ENCODE measurements at places on chromosomes 7 and 10.
A peak's percentile ranks its signal among the peaks of the same experiment; 100 is the strongest.

- DNase-seq: no peak
These were observed 37.4 kb upstream of the ADGRA1 start for GRCh38 chr10:133050371-133050770.

GRCh38 chr7:134477954-134478353 lies 19.1 kb upstream of the AKR1B1 start:
- no peak for DNase-seq

DNA sequence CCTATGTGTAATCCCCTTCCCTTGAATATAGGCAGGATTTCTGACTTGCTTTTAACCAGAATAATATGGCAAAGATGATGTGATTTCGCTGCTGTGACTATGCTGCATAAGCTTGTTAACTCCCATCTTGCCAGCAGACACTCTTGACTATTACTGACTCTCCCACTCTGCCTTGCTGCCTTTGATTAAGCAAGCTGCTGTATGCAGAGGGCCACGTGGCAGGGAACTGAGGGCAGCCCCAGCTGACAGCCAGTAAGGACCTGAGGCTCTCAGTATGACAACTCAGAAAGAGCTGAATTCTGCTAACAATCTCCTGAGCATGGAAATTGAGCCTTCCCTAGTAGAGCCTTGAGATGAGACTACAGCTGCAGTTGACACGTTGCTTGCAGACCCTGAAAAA lies 279.4 kb upstream of the CACNA2D1 start:
- DNase-seq: no peak

GRCh38 chr7:107891636-107892366 lies 818 bp downstream of the DLD start:
- no peak for DNase-seq

- DNase-seq: no peak
These were observed 3.1 kb downstream of the DAGLB start for GRCh38 chr7:6444516-6445269.

DNA sequence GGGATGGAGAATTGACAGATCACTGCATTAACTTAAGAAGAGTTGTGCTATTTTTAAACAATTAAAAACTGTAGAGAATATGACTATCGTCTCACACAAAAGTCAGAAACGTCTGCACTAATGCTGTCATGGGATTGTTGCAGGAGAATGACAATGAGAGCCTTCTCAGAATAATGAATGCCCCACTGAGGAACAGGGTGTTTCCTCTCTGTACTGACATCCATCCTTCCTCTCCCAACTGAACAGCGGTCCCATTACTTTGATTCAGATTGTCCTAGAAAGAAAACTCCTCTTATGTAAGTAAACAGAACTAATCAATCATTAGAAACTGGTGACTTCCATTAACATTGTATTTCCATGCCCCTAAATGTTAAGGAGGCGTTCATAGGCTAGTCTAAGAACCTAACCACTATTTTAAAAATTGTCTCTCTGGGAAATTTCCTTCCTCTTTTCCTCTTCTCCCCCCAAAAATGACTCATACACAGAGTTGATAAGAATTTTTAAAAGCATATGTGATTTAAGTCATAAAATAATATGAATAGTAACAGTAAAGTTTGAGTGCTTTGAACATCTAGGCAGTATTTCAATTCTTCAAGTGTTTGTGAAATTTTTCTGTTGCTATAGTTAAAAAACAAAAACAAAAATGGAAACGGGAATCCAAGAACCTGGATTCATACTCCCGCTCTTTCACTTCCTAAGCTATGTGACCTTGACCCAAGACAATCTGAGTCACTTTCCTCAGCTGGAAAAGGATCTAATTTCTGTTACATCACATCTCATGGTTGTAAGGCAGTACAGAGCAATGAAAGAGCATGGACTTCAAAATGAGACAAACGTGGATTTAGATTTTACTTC lies 12.7 kb upstream of the MACC1 start:
- DNase-seq: no peak

GRCh38 chr10:44911081-44911540 lies at the start of gene TMEM72:
TMEM72 (plus strand) TSS chr10:44911337; CDS start chr10:44911513, 176 bp downstream.
- DNase-seq: no peak

DNA sequence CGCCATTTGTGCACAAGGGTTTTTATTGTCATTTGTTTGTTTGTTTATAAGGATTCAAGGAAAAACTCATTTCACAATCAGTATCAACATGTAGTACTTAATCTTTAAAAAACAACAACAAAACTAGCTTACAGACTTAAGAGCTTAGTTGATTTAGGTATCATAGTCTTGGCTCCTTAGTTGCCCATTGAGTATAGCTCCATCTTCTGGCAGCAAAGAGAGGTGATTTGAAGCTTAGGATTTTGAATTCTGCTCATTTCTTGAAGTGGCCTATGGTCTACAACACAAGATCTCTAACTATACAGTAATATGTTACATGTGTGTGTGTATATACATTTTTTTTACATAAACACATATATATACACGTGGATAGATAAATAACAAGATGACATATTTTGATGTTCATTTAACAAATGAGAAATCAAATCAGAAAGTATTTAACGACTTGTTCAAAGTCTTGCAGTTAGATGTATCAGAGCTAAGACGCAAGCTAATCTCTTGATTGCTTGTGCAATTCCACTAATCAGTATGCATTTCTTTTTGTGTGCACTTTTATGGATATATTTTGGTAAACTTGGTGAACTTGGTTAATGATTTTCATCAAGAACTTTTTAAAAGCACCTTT lies 307.3 kb downstream of the CAMK1D start:
- peak; percentile 29 for DNase-seq

GRCh38 chr7:129227646-129228578 lies 3.1 kb downstream of the AHCYL2 start:
- DNase-seq: no peak

- no peak for DNase-seq
These were observed 221.8 kb downstream of the HPSE2 start for GRCh38 chr10:99013885-99014284.

GRCh38 chr10:129035052-129035827 lies 431.8 kb upstream of the MGMT start:
- DNase-seq: no peak

DNA sequence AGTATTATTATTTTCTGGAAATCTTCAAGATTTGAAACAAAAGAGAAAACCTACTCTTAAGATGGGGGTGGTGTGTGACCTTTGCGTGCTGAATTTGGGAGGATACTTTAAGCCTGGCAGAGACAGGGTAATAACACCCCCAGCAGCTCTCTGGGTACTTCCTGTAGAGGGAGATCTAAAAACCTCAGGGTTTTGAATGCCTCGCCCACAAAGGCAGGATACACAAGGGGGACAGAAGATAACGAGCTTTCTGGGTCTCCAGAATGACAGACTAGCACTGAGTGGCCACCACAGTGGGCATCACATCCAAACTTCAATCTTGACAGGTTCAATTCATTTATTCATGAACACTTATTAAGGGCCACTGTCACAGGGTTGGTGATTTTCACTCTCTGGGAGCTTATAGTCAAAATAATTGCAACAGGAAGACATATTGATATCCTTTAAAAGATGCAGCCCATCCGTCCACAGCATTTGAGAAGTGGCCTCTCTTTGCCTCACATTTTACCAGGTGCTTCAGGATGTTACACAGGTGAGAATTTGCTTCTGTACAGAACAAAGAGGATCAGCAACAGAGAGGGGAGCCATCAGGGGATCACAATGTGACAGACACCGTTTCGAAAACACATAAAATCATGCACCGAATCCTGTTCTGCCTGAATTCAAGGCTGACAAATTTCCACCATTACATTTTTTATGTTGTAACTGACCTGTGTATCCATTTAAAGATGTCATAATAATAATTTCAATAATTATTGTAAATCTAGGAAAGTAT lies 14.3 kb downstream of the CPA1 start:
- DNase-seq: no peak

- DNase-seq: no peak
These were observed 42.4 kb upstream of the AGBL3 start for GRCh38 chr7:134943785-134944400.

DNA sequence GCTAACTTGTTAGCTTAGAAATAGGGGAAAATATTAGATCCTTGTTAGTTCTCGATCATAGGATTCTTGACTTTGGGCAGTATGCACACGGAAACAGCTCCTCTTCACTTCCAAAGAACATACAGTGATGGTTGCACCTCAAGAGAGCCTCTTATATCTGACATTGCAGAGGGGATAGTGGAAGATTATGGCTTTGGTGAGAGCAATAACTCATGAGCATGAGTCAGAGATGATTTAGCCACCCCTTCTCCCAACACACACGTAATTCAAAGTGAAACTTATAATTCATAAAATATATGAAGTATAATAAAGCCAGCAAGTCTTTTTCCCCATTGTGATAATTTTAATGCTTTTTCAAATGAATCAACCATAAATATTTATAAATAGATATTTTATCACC lies 683.7 kb downstream of the POM121L12 start:
- no peak for DNase-seq

DNA sequence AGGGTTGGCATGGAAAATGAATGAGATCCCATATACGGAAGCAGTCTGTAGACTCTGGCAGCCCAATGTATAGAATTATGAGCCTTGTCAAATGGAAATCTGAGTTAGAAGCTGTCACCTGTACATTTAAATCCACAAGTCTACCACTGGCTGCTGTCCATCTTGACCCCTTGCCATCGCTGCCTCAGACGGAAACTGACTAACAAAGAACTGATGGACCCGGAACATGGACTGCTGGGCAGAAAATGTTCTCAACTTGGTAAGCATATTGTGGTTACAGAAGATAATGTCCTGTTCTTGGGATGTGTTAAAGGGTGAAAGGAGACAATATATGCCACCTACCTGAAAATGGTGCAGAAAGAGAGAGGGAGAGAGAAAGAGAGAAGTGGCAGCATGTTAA lies 37.5 kb downstream of the PARP12 start:
- no peak for DNase-seq

GRCh38 chr10:34854147-34854601 lies 39.1 kb upstream of the PARD3 start:
- DNase-seq: peak; percentile 38

DNA sequence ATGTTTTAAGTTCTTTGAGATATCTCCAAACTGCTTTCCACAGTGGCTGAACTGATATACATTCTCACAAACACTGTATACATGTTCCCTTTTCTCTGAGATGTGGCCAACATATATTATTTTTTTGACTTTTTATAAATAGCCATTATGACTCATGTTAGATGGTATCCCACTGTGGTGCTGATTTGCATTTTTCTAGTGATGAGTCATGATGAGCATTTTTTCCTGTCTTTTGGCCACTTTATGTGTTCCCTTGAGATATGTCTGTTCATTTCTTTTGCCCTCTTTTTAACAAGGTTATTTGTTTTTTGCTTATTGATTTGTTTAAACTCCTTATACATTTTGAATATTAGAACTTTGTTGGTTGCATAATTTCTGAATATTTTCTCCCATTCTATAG lies 1055.1 kb downstream of the NXPH1 start:
- no peak for DNase-seq

DNA sequence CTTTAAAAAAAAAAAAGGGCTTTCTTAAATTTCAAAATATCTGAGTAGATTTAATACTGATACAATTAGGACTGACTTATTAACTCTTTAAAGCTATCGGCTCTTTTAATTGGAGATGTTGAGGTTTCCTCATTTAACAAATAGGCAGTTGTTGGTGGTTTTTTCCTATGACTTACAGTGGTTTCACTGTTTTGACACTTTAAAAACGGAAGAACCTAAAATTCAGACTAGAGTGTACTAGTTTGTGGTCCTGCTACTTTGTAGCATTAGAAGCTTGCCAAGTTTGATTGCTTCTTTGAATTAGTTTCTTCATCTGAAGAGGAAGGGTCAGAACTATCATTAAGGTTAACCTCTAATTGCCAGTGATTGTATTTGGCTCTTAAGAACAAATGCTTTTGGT lies 27.7 kb downstream of the CUL1 start:
- no peak for DNase-seq

- DNase-seq: peak; percentile 6
These were observed 297.3 kb upstream of the LYZL1 start for GRCh38 chr10:28991333-28992270.

DNA sequence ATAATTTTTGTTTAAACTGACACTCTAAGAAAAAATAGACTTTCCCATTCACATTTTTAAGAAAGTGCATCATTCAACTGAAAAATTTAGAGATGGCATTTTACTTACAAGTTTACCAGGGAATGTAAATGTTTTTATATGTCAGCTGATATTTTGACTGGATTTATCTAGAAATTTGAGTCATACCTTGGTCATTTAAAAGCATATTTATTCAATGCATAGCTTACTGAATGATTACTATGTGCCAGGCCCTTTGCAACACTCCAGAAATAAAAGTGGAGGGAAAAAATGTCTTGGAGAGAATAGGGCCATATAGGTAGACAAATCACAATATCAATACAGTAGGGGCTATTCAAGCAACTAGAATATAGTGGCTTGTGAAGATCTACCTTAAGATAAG lies 98.4 kb upstream of the FAM3C start:
- DNase-seq: no peak

DNA sequence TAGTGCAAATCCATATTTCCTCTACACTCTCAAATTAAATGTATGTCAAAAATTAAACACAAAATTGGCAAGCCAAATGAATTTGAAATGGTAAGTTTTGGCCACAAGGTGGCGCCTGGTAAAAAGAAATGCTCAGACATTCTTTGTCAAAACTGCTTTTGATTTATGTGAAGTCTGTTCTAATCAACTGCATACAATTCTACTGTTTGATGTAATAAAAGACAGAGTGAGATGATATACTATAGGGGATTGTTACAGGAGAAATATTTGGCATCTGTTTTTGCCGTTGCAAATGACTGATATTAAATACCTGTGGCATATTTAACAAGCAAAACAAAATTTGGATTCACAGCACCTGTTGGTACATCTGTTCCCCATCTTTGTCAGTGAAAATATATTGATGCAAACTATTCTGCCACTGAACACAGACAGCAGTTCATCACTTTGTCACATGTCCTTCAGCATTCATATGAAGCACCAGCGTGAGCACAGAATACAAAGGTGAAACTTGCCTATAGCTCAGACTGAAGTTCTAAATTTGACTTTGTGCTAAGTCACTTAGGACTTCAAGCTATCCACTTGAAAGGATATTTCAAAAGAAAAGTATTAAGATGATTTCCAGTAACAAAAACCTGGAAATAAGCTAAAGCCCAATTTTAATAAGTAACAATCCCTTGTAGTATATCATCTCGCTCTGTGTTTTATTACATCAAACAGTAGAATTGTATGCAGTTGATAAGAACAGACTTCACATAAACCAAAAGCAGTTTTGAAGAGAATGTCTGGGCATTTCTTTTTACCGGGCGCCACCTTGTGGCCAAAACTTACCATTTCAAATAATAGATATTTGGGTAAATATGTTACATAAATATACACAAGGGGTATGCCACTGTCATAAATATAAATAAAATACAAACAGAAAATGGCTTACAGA lies 10.2 kb upstream of the CH25H start:
- DNase-seq: peak; percentile 54

DNA sequence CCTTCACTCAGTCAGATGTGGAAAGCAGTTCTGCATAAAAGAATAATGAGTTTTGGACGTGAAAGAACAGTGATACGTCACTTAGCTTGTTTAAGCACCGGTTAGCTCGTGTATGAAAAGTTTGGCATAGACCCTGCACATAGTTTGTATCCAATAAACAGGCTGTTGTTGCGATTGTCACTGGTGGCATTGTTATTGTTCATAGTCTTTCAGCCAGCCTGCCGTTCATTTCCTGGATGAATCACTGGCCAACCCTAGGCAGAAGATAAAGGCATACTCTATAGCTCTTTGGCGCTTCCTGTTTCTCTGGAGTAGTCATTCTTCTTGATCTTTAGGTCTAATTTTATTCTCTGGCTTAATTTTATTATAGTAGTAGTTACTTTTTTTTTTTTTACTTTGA lies 57.8 kb upstream of the ANKRD30A start:
- no peak for DNase-seq

- no peak for DNase-seq
These were observed 495.9 kb upstream of the ANKRD30A start for GRCh38 chr10:36629476-36629875.

- no peak for DNase-seq
These were observed 74.7 kb downstream of the AP3M1 start for GRCh38 chr10:74075906-74076305.
